NCI-H2171 (cell line): ENCODE measurements at places on chromosomes 1 and 21.

DNA sequence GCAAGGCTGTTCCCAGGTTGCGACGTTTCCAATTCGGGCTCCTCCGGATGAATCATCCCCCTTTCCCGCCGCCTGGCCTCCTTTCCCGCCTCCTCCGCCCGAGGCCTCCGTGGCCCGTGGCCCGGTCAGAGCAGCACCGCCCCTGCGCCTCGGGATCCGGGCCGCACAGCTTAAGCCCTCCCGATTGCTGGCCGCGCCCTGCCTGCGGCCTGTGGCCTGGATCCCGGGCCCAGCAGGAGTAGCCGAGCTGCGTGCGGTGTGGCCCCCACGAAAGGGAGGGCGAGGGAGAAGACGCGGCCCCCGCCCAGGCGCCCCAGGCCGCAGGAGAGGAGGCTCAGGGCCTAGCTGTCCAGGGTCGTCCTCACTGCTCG is 1.0 kb downstream of the TMEM200B start:
- no peak for DNase-seq

DNA sequence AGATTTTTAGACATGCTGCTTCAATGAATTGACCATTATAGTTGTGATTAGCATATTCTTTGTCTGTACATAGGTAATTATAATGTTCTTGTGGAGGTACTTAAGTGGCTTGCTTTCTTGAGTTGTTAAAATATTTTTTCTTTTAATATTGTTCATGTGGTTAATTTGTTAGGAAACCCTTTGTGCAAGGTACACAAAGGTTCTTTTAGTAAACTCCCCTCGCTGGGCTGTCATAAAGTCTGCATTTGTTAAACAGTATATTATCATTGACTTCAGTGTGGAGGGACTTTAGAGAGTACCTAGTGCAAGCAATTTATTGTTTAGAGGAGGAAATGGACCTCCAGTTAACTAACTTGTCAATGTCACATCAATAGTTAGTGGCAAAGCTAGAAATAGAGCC is 52.5 kb downstream of the DISP1 start:
- DNase-seq = no peak

DNA sequence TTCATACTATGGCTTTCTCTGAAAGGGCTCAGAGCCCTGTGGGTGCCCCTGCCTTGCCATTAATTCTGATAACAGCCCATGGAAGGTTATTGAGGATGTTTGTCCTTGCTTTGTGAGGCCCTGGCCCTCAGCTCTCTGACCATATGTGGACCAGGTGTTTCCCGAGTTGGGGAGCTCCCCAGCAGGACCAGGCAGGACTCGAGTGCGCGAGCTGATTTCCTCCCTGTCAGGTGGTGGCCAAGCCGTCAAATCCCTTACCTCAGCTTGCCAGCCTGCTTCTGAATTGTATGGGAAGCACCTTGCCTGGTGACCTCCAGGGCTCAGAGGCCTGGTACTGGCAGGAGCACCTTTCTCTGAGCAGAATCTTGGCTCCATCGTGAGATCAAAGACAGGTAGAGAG is 17.9 kb upstream of the SDE2 start:
- DNase-seq = no peak

DNA sequence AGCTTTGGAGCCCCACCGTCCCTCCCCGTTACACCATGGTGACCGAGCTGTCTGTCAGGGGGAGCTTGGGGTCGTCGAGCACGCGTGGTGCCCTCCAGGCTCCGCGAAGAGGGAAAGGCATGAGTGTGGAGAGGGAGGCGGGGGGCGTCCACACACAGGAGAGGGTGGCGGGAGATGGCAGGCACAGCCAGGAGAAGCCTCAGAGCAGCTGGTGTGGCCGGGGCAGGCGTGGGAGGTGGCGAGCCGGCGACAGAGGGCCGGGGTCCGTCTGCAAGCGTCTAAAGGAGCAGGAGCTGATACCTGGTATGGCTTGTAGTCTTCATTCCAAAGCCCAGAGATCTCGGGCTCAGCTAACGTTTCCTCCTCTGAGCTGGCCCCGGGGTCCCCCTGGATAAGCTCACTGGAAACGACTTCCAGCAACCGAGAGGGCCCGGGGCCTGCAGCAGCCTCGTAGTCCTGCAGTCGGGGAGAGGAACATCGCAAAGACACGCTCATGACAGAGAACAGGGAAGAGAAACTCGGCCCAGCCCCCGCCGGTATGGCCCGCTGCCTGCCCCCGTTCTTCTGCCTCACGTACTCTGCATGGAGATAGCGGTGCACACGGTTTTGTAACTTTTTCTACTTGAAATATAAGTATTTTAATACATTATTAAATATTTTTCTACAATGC is 37.4 kb downstream of the CFAP74 start:
- no peak for DNase-seq

- DNase-seq = no peak
These were observed 429.6 kb downstream of the PLPP3 start for GRCh38 chr1:56149761-56150160.

GRCh38 chr1:212531796-212532195 is 76.8 kb upstream of the ATF3 start:
- DNase-seq = no peak

DNA sequence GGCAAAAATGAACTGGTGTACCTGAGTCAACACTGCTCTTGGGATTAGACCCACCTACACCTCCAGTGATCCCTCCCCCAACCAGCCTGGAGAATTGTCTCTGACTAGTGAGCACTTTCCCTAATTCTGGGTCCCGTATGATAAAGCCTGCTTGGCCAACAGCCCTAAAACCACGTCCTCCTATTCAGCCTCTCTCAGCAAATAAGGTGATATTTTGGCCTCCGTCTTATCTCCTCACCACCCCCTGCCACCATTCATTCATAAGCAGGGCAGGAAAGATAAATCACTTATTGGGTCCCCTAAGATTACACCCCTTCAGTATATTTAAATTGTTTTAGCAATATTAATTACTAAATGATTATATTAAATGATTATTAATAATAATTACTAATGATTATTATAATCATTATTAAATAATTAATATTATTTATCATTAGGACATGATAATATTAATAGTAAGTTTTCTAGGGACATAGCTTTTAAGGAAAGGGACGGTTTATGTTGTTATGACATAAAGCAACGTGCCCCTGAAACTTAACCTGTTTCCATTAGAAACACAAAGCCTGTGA is 108.0 kb downstream of the DUSP10 start:
- no peak for DNase-seq

- no peak for DNase-seq
These were observed 133.1 kb downstream of the GIPC2 start for GRCh38 chr1:78178816-78179215.

GRCh38 chr1:75613916-75614315 is 3.0 kb upstream of the SLC44A5 start:
- peak; percentile 52 for DNase-seq

- DNase-seq = no peak
These were observed 8.0 kb downstream of the RIIAD1 start for GRCh38 chr1:151729157-151729965.

DNA sequence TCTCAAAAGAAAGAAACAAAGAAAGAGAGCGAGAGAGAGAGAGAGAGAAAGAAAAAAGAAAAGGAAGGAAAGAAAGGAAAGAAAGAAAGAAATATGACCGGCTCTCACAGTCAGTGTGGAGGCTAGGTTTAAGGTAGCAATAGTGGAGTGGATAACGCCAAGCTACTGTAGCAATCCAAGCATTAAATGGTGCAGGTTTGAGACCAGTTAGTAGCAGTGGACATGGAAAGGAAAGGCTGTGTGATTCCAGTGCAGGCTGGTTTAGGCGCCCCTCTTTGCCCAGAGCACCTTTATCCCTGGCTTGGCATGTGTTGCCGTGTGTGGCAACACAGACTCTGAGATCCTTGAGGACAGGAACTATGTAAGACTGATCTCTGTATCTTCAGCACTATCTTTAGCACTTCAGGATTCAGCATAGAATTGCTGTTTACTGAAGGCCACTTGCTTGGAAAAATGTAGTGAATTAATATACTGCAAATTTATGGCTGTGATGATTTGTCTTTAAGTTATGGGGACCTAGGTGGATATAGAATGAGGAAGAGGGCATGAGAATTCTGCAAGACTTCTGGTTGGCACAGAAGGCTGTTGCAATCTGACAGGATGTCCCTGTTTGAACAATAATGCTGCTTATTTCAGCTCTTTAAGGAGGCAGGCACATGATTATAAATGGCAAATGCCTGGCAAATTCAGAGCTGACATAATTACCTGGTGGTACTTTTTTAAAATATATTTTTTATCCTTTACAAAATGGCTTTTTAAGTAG is 10.8 kb upstream of the OSBPL9 start:
- DNase-seq = no peak

- DNase-seq = no peak
These were observed 19.0 kb upstream of the AGO1 start for GRCh38 chr1:35863881-35864625.

DNA sequence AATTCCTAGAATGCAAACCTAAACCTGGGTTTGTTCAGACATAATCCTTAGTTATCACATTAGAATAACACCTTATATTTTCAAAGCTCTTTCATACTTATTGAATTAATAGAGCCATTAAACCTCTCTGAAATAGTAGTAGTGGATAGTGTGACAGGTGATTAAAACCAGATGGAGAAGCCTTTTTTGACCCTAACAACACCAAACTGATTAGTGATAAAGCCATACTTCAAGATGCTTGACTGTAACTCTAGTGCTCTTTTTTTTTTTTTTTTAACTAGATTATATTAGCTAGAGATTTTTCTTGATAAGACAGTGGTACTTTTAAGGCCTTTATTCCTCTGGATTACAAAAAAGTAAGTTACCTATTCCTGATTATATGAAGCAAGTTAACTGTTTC is 190.1 kb downstream of the ST6GALNAC3 start:
- no peak for DNase-seq

- no peak for DNase-seq
These were observed 21.3 kb upstream of the FCRL2 start for GRCh38 chr1:157798211-157798610.

GRCh38 chr1:82462366-82462765 is 661.6 kb downstream of the ADGRL2 start:
- DNase-seq = no peak

- DNase-seq = no peak
These were observed 62.4 kb upstream of the TNFSF18 start for GRCh38 chr1:173113015-173113741.

DNA sequence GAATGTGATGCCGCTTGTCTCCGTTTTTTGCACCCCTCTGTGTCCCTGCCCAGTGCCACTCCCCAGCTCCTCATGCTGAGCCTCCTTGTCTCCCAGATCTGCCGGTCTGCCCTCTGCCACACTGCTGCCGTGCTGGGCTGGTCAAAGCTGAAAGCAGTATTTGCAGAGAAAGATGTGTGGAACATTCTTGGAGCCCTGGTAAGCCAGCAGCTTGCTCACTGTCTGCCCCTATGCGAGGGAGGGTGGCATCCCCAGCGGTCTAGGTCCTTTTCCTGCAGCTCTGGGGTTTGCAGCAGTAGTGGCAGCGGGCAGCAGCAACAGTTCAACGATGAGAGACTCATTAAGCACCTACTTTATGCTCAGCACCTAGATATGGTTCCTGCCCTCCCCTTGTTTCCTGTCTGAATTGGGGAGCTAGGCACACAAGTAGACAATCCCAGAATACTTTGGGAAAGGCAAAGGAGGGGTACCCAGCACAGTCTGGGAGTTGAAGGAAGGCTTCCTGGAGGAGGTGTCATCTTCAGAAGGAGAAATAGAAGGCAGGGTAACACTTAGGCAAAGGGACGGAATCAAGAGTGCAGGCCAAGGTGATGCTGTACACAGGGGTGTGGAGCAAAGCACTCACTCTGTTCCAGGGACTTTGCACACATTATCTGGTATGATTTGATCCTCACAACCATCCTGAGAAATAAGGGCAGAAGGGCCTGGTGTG is 63.1 kb downstream of the KIF21B start:
- no peak for DNase-seq

DNA sequence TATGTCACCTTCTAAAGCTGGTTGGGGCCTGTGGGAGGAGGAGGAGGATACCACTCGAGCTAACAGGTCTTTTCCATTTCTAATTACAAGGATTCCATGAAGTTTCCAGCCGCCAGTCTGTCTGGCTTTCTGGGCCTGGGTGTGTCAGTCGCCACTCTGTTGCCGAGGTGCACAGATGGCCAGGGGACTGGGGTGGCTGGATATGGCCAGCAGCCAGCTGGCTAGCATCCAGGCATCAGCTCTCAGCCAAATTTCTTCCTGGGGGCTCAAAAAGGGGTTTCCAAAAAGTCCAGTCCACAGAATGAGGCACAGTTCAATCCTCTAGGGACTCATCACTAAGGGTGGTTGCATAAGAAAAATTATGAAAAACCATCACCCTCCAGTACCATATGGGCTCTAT is 32.4 kb downstream of the ITPKB start:
- peak; percentile 83 for DNase-seq

GRCh38 chr1:87958716-87959115 is 630.0 kb downstream of the LMO4 start:
- no peak for DNase-seq

- no peak for DNase-seq
These were observed 31.7 kb downstream of the EIF2D start for GRCh38 chr1:206580438-206581113.

DNA sequence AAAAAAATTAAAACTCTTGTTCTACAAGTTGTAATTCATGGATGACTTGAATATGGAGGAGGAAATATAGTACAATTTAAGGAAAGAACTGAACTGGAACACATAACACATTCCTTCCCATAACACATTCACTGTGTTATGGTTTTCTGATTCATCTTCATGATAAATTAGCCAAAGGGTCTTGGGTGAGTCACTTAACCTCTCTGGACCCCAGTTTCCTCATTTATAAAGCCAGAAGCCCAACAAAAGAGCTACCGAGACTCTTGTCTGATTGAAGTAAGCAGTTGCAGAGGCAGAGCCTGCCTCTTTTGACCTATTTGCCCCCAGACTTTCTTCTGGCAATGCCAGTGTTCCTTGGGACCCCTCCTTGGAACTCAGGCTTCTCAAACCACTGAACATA is 161.9 kb upstream of the KCTD3 start:
- DNase-seq = no peak

GRCh38 chr1:237692255-237692654 is 198.5 kb downstream of the ZP4 start:
- DNase-seq = no peak

DNA sequence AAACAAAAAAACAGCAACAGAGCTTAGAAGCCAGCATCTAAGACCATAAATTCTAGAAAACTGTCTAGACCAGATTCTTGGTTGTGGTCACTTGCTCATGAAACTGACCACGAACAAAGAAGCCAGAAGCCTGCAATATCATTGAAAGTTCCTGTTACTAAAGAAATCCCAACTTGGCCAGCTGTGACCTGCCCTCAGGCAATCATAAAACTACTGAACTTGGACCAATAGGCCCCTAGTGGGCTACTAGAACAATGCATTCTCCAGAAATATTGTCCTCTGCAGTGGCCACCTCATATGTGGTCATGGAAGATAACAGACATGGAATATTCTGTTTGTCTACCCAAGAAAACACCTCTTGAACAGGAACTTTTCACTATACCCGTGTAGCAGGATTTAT is 87.7 kb downstream of the SPATA17 start:
- DNase-seq = no peak
